ENCODE measurements at places on chromosomes 6 and 20.

DNA sequence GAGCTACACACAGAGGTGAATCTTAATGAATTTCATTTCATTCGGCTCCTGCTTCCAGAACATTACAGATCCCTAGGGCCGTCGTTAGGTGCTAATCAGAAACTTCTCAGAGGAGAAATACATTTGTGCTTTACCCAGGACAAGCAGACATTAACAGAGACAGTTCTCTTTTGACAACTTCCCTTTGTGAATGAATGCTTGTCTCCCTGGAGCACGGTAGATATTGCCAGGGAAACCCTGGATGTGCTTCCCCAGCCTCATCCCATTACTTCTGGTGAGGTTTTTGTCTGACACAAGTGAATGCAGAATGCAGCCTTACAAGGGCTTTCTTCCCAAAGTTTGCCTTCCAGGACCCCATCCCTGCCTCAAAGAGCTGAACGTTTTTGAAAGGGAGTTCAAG is 105.4 kb downstream of the SYNDIG1 start:
- no peak for DNase-seq

DNA sequence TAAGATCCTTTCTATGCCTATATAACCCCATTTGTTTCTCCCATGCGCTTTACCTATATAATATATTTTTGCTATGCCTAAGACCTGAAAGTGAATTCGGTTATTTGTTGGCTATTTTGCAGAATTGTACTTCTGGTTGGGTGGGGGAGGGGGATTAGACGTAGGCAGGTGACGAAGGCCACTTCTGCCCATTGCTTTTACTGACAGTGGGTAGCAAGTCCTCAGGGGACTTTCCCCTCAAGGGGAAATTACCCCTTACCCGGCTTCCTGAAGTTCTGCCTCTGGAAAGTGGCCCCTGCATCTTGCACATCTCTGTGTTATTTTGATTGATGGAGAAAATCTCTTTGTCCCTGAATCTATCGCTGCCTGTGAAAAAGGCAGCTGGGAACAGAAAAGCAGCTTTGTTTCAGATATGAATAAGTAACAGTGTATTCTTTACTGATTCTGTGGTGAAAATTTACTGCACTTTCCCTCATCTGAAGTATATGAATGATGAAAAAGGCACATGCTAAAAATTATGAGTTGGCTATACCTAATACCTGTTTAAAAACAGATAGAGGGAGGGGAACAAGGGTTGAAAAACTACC is 133.9 kb downstream of the UTRN start:
- DNase-seq, result no peak

- DNase-seq, result no peak
These were observed 5.3 kb downstream of the LINC00237 start for GRCh38 chr20:21100578-21101452.

DNA sequence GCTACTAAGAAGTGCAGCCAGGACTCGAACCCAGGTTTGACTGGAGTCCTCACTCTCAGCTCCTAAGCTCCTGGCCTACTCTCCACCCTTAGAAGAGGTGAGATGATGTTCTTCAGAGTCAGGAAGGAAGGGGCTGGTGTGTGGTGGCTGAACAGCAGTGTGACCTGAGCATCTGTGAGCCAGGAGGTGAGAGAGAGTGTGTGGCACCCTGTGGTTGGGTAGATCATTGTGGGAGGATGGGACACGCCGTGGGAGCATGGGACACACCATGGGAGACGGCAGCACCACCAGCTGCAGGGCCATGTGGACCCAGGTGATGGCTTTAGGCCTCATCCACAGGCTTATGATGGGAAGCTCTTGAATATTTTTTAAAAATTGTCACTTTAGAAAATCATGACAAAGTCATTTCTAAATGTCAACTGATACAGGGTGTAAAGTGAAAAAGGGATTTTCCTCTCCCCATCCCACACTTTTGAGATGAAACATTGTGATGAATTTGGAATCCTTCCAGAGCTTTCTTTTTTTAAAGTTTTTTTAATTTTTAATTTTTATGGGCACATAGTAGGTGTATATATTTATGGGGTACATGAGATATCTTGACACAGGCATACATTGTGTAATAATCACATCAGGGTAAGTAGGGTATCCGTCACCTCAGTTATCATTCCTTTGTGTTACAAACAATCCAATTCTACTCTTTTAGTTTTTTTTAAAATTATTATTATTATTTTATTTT is 31.6 kb downstream of the SRC start:
- DNase-seq, result no peak

GRCh38 chr20:59587570-59587969 is 16.8 kb upstream of the PHACTR3 start:
- DNase-seq, result no peak

DNA sequence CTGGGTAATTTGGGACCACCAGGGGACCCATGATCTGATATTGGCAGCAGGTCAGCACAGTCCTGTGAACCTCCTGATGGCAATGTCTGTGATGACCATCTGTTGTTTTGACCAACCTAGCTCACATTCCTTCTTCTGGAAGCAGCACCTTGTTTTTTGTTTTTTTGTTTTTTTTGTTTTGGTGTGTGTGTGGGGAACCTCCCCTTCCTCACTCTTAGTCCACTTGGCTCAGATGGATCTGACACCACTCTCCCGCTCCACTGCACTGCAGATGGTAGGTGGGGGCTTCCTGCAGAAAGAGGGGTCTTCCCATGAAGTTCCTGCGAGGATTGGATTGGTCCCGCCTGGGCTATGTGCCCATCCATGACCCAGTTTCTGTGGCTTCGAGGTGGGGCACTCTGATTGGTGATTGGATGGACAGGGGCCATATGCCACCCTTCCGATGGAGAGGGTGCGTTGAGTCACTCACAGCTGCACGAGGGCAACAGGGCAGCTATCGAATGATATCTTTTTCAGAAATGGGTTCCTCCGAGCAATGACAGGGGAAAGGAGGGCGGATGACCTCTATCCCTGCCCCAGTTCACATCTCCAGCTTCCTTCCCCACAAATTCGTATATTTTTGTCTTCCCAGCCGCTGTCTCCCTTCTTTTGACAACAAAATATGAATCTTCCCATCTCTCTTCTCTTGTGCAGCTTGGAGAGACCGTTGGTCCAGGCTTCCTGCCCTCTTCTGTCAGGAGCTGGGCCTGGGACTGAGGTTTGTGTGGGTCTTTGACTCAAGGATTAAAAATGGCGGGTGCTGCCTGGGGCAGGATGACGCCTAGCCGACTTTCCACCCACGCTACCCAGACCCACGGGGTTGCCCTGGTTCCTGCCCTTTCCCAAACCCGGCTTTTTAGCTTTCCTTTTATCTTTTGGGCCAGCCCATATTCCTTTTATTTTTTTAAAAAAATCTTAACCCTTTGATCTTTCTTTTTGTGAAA is 132.1 kb upstream of the KCNG1 start:
- DNase-seq, result no peak

DNA sequence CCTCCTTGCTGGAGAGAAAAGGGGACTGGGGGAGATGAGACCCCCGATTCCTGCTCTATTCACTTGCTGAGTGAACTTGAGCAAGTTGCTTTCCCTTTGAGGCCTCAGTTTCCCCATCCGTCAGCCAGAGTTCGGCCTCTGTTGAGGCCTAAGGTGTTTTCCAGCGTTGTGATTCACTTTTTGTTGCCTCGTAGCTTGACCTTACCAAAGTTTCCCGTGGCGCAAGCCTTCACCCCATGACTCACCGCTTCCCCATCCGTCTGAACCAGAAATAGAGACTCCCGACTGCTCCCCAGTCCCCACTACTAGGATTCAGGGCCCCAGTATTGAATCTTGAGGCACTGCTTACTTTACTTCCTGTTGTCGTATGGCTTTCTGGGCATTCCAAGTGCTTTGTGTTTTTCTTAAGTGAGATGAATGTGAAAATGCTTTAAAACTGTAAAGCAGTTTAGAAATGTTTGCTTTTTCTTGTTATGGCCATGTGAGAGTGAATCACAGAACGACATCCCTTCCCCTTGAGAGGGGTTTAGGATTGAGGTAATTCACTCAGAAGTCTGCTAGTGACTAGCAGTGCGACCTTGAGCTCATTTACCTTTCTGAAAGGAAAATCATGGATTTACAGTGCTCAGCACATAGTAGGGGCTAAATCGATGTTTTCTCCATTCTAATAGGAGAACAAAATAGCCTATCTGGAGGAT is 1.2 kb downstream of the CHMP4B start:
- peak; percentile 85 for DNase-seq
